Smooth muscle cell of the pulmonary artery (primary cell): ENCODE measurements at places on chromosomes 11 and 22. TPM values are rescaled to one million over a fixed set of nuclear protein-coding genes. Genes with fewer than 3 reads are reported as not detected.

ACR gene
- not detected in 2 replicates for total RNA-seq

SLC6A5 gene
- not detected in 2 replicates for total RNA-seq

OR8H2 gene
- not detected in 2 replicates for total RNA-seq

TTC36 gene
- 1.3 and 2.1 TPM in 2 replicates for total RNA-seq

HBD gene
- total RNA-seq, result 0.33 and 0.36 TPM in 2 replicates

EIF1AD gene
- 33.9 and 42.4 TPM in 2 replicates for total RNA-seq

SMTNL1 gene
- total RNA-seq, result not detected in 2 replicates

CSTF3 gene
- 19.0 and 21.0 TPM in 2 replicates for total RNA-seq

OVOL1 gene
- total RNA-seq, result not detected in 2 replicates

GAB4 gene
- not detected in 2 replicates for total RNA-seq

OTUB1 gene
- total RNA-seq, result 43.1 and 44.3 TPM in 2 replicates

FIBIN gene
- 15.4 and 28.8 TPM in 2 replicates for total RNA-seq

BRSK2 gene
- 0.46 and 1.1 TPM in 2 replicates for total RNA-seq

SYT13 gene
- under 0.01 TPM in 1 of 2 replicates, not detected in the other for total RNA-seq

PTS gene
- 30.6 and 33.0 TPM in 2 replicates for total RNA-seq

NCF4 gene
- not detected in 2 replicates for total RNA-seq

MPPED2 gene
- 0.20 TPM in 2 replicates for total RNA-seq

C11orf21 gene
- 0.07 and 0.20 TPM in 2 replicates for total RNA-seq

SLC22A12 gene
- total RNA-seq, result not detected in 2 replicates

OR5AP2 gene
- not detected in 2 replicates for total RNA-seq

RAG2 gene
- total RNA-seq, result not detected in 2 replicates

MPZL3 gene
- 0.59 and 1.7 TPM in 2 replicates for total RNA-seq

MS4A6E gene
- not detected in 2 replicates for total RNA-seq

PRR14L gene
- 22.3 and 22.5 TPM in 2 replicates for total RNA-seq

SLC5A12 gene
- not detected in 2 replicates for total RNA-seq

CTNND1 gene
- total RNA-seq, result 141 and 145 TPM in 2 replicates

KRTAP5-7 gene
- not detected in 2 replicates for total RNA-seq

PIK3IP1 gene
- total RNA-seq, result 28.9 and 29.4 TPM in 2 replicates

CD3E gene
- total RNA-seq, result not detected in 2 replicates

DGAT2 gene
- total RNA-seq, result 2.3 and 10.3 TPM in 2 replicates

FGF4 gene
- not detected in 2 replicates for total RNA-seq

CATSPERZ gene
- not detected in 2 replicates for total RNA-seq

CARD10 gene
- total RNA-seq, result 0.91 and 3.4 TPM in 2 replicates

TENM4 gene
- total RNA-seq, result 42.4 and 66.9 TPM in 2 replicates

PTPN5 gene
- total RNA-seq, result not detected in 2 replicates

SLC5A1 gene
- total RNA-seq, result not detected in 2 replicates
